ENCODE measurements at places on chromosomes 2 and 18.

- no peak for DNase-seq
These were observed 10.1 kb downstream of the MAT2A start for GRCh38 chr2:85549095-85549494.

- no peak for DNase-seq
These were observed 9.2 kb upstream of the ADCY3 start for GRCh38 chr2:24929230-24929629.

- no peak for DNase-seq
These were observed 650.5 kb upstream of the LINC00305 start for GRCh38 chr18:64799376-64799775.

- DNase-seq, result no peak
These were observed 76.4 kb downstream of the EPHA4 start for GRCh38 chr2:221495731-221496130.

DNA sequence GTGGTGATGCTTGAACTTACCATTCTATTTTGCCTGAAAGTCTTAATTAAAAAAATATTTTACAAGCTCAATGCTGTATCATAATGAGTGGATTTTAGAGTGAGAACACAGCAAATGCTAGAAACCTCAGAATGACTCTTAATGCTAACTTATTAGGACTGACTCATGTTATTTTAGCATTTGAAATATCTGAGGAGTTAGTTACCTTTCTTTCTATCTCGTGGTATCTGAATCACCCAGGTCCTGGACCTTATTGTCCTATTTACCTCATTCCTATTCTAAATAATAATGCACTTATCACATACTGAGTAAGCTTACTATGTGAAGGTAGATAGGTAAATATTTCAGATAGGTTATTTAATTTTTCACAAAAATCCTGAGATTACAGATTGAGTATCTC, 70.7 kb downstream of the SOS1 start:
- no peak for DNase-seq

- DNase-seq, result no peak
These were observed 216.4 kb downstream of the STK39 start for GRCh38 chr2:168030862-168031624.

GRCh38 chr2:62187246-62187645, 8.7 kb upstream of the B3GNT2 start:
- DNase-seq, result no peak

- DNase-seq, result no peak
These were observed 3.5 kb downstream of the RTKN start for GRCh38 chr2:74438248-74438647.

DNA sequence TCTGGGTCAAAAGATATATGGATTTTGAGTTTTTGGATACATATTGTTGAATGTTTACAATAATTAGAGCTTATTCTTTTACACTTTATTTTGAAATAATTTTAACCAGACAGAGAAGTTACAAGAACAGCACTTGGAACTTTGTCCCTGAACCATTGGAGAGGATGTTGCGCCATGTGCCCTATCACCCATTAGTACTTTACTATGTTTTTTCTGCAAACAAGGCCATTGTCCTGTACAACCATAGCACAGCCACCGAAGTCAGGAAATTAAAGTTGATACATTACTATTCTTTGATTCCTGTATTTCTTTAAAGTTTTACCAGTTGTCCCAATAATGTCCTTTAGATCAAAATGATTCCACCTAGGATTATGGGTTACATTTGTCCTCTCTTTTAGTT, 188.8 kb downstream of the ACKR3 start:
- DNase-seq, result no peak

DNA sequence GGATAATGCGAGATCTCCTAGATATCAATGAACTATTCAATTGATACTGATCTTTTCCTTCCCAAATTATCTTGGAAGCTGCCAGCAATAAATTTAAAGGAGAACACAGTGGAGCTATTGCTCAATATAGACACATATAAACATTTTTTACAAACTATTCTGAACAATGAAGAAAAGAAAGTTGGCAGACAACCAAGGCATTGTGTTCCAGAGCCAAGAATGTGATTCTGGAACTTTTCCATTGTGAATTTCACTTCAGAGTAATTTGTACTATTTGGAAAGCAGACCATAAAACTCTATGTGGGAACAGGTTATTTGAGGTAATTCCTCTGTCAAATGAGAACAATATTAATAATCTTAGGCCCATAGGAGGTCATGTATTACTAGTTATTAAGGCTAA, 588.2 kb downstream of the IRS1 start:
- DNase-seq, result peak; percentile 93

- no peak for DNase-seq
These were observed 12.0 kb upstream of the SP9 start for GRCh38 chr2:174322746-174323145.

- no peak for DNase-seq
These were observed 657.9 kb downstream of the NYAP2 start for GRCh38 chr2:226057365-226057764.

- no peak for DNase-seq
These were observed 82.3 kb downstream of the SS18 start for GRCh38 chr18:26008096-26008495.

- DNase-seq, result no peak
These were observed 17.7 kb upstream of the ACTR3 start for GRCh38 chr2:113872201-113872600.

DNA sequence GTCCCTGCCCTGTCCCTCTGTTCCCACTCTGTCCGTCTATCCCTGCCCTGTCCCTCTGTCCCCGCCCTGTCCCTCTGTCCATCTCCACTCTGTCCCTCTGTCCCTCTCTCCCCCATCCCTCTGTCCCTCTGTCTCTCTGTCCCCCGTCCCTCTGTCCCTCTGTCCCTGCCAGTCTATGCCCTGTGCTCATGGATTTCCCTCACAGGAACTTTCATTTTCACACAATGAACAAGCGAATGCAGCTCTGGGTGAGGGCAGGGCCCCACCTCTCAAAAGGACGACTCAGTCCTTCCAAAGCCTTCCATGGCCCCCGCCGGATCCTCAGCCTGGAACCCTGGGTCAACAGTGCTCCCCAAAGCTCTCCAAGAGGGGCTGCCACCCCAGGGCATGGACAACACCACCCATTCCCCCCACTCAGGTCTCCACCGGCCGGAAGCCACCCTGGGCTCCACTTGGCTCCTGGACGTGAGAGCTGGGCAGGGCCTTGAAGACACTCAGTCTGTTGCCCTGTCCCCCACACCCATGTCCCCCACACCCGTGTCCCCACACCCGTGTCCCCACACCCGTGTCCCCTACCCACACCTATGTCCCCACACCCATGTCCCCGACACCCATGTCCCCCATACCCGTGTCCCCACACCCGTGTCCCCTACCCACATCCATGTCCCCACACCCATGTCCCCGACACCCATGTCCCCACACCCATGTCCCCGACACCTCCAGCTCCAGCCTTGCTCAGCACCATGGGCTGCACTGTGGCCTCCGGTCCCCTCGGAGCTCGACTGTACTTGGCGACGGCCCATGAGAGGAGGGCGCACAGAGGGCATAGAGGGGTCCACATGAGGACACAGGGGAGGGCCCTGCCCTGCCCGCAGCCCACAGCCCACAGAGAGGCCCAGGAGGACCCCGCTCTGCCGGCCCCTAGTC, 156.0 kb downstream of the PXDN start:
- DNase-seq, result no peak

DNA sequence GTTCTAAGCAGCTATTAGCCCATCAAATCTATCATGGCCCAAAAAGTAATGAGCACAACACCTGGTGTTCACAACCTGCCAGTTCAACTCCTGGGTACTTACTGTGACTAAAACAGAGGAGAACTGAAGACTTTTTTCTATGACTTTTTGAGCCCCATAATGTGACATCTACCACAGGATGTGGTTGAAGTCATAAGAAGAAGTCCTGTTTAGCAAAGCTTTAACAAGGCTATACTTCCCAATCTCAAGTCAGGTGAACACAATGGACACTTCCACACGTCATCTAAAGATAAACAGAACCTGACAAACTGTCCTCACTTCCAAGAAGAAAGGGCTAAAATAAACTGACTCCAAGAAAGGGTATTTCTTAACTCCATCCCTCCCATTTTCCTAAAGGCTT, 138.8 kb downstream of the ATAD2B start:
- DNase-seq, result no peak

DNA sequence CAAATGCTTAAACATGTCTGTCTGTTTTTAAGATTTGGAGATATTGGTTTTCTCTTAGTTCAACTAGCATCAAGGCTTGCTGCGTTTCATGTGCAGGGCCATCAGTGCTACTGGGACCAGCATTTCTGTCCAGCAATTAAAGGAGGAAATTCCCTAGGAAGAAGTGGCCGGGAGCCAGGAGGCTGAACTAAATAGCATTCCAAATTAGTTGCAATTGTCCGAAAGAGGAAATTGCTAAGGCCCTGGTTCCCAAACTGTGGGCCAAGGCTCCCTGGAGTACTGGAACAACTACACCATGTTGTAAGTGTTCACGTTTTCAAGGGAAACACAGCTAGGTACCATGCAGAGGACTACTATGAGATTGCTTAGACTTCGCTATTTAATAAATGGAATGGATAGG, 257.9 kb downstream of the PTPRM start:
- DNase-seq, result no peak

- no peak for DNase-seq
These were observed 192.4 kb upstream of the SMAD2 start for GRCh38 chr18:48122816-48123215.

DNA sequence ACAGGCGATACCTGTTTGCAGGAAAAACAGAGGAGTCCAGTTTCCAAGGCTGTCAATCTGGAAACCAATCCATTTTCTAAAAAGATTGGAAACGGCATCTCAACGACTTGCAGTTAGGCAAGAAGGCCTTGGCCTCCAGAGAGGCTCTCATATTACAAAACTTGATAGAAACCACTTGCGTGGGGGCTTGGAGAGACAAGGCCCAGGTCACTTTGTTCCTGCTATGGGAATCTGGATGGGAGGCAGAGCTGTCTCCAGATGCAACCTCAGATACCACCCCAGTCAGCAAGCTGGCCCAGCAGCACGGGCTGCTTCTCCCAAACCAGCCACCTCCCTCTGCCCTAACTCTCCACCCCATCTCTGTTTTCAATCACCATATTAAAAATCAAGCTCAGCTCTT, 298.8 kb downstream of the TNS1 start:
- DNase-seq, result no peak

DNA sequence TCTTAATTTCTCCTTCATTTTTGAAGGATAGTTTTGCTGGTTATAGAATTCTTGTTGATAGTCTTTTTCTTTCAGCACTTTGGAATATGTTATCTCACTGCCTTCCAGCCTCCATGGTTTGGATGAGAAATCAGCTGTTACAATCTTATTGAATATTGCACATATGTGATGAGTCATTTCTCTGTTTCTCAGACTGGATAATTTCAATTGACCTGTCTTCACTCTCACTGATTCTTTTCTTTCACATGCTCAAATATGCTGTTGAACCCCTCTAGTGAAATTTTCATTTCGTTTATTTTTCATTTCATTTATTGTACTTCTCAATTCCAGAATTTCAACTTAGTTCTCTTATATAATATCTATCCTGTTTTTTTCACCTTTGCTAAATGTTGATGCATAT, 22.2 kb downstream of the PDK1 start:
- DNase-seq, result no peak

DNA sequence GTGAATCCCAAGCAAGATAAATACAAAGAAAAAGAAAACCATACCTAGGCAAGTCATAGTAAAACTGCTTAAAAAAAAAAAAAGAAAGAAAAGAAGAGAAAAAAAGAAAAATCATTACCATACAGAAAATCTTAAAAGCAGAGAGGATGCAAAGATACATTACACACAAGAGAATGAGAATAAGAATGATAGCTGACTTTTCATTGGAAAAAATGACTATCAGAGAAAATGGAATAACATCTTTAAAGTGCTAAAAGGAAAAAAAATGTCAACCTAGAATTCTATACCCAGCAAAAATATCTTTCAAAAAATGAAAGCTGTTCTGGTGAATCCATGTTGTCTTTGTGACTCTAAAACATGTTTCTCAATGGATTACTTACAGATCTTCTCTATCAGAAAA, 66.2 kb downstream of the REEP1 start:
- no peak for DNase-seq

DNA sequence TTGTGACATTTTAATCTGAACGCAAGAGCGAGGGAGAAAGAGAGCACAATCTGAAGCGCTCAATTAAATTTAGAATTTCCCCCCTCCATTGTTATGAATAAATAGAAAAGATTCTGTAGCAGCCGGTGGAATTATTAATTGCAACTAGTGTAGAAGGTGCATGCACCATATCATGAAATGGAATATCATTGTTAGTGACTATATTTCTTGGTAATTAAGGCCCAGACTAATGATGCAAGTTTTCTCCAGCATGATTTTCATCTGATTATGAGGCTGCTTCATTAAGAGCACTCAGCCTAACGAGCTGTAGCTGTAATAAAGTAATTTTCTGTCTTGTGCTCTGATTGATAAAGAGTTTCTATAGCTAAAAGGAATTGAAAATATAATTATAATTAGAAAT, 432.2 kb upstream of the SPRED2 start:
- DNase-seq, result no peak

GRCh38 chr18:36667811-36668210, 161.0 kb downstream of the TPGS2 start:
- no peak for DNase-seq

- no peak for DNase-seq
These were observed 7.6 kb downstream of the ZFP36L2 start for GRCh38 chr2:43218702-43219382.

Data from LNCaP clone FGC (cell line).